ENCODE measurements at places on chromosomes 6 and 20.

- no peak for DNase-seq
Observed at GRCh38 chr6:106149472-106150069, 63.4 kb downstream of the PRDM1 start.

- no peak for DNase-seq
Observed at GRCh38 chr6:111949546-111949945, 76.3 kb upstream of the FYN start.

DNA sequence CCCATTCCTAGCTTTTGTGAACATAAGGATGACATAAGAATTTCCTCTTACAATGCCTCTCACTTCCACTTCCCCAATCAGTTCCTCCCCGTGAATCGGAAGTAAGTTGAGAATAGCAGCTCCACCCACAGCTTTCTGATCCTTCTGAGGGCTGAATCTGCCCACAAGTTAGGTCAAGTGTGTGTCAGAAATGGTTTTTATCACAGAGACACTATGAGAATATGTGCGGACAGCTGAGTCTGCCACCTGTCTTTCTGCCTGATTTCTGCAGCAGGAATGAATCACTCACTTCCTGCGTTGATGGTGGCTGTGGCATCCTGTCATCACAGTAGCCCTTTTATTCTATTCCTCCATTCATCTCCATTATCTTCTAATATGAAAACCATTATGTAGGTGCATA lies 70.2 kb downstream of the RIN2 start:
- DNase-seq: no peak

DNA sequence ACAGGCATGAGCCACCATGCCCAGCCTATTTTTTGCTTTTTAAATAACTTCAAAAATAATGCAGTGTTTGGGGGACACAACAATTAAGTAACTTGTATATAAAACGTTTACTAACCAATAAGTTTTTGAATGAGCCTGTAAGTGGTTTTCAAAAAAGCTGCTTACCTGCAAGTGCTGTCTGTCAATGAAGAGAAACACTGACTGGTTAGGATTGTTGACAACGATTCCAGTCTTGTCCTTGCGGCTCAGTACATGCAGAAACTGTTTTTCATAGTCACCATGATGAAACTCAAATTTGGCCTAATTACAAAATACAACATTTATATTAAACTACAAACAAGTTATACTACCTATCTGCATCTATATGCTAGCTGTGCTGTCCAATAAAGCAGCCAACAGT lies 10.3 kb downstream of the C6orf62 start:
- no peak for DNase-seq

GRCh38 chr20:3815703-3816315 lies 4.5 kb upstream of the AP5S1 start:
- DNase-seq: no peak

Measured in heart left ventricle (tissue), 16 donors.